ENCODE measurements at places on chromosomes 11 and 22.

GRCh38 chr22:49754696-49755630 lies 72.7 kb downstream of the BRD1 start:
- DNase-seq, result no peak

DNA sequence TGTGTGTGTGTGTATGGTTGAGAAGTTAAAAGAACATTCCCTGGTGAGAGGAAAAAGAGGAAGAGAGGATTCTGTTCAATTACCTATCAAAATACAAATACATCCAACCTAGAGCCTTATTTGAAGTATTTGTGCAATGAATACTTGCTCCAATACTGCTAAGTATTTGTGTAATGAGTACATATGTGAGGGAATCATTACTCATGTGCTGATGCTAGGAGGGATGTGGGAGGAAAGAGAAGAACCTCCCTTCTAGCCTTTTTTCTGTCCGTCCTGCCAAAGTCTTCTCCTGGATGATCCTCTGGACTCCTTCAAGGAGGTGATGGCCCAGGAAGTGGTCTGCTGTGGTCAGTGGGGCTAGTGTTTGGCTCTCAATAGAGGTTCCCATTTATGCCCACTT lies 36.0 kb upstream of the ACCSL start:
- DNase-seq, result no peak

DNA sequence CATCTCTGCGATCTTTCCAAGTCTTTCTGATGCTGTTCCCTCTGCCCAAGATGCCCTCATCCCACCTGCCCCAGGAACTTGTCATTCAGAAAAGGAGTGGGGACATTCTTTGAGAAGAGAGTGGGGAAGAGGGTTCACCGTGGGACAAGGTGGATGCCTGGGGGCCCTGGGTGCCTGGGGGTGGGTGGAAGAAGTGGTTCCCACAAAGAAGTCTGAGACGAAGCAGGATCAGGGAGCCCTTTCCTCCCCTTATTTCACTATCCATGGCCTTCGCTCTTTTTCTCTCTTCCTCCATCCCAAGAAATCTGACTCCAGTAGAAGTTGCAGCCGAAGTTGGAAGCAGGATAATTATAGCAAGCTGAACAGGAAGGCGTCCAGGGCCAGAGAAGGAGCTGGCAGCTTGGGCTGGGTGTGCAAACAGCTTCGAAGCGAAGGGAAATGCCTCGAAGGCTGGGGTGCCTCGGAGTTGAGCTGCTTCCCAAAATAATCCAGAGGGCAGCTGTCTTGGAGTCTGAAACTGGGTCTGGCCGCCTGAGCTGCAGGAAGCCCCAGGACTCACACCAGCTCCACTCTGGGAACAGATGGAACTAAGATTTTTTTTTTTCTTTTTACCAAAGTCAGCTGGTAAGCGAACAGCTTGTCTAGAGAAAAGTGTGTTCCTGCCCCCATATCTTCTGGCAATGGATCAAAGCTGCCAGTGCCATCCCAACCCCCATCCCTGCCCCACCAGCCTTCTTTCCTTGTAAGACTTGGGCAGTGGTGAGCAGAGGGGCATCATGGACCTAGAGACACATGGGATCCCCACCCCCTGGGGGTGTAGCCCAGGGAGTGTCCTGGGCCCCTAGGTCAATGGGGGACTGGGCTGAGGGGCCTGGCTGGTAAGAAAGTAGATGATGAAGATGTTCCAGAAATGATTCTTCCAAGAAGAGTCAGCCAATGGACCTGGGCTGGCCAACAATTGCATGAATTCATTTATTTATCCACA lies 31.5 kb downstream of the PARVG start:
- no peak for DNase-seq

DNA sequence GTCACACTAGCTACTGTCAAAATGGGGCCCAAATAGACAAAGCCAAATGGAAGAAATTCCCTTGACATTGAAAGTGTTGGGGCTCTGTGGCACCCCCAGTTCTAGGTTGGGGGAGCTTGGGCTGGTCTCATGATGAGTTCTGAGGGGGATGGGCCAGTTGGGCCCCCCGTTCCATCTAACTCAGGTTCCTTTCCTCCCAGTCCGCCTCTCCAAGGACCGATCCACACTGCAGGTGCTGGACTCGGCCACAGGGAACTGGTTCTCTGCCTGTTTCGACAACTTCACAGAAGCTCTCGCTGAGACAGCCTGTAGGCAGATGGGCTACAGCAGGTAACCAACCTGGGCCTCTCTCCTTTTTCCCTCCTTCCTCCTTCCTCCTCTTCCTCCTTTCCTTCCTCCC lies 17.7 kb upstream of the SMIM35 start:
- no peak for DNase-seq

- DNase-seq, result no peak
Observed at GRCh38 chr11:125175896-125176575, 11.5 kb downstream of the PKNOX2 start.

DNA sequence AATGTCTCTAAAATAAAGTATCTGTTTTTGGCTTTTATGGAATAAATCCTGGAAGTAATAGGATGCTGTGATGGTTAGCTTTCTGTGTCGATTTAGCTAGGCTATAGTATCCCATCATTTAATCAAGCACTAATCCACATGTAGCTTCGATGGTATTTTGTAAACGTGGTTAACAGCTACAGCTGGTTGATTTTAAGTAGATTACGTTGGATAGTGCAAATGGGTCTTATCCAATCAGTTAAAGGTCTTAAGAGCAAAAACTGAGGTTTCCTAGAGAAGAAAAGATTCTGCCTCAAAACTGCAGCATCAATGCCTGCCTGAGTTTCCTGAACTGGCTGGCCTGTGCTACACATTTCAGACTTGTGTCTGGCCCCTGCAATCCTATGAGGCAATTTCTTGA lies 314.2 kb upstream of the SORL1-AS1 start:
- no peak for DNase-seq

GRCh38 chr11:106937111-106937510 lies 81.2 kb downstream of the GUCY1A2 start:
- DNase-seq, result no peak

- DNase-seq, result no peak
Observed at GRCh38 chr11:91763331-91763730, 461.3 kb upstream of the FAT3 start.

DNA sequence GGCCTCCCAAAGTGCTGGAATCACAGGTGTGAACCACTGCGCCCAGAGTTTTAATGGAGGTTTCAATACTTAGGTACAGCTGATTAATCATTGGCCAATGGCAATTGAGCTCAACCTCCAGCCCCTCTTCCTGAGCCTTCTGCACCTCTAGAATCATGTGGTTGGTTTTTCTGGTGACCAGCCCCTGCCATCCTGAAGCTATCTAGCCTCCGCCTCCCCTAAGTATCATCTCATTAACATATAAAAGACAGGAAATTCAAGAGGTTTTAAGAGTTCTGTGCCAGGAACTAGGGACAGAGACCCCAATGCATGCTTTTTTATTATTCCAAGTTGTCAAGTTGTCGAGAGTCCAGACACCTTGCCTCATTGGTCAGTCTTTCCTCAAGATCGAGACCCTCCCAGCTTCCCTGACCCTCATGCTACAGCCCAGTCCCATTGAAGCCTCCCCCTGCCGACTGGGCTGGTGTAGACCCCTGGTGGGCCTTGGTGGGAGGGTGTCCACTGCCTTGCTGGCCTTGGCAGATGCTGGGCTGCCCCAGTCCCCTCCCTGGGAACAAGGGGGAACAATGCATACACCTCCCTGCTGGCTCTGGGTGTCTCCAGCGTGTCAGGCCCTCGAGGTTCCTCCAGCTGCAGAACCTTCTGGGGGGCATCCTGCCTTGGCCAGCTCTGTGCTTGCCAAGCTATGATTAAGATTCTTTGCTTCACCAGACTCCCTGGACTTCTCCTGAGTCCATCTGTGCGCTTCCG lies 148.0 kb downstream of the CTTN start:
- no peak for DNase-seq

DNA sequence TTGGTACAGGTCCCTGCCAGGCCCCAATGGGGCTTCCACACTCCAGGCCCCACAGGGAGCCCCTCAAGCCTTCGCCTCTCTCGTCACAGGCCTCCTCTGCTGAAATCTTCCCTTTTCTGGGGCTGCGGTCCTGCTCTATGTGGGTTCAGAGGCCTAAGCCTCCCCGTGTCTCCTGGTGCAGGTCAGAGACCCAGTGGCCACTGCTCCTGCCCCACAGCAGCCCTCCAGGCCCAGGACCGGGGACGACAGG lies 5.9 kb upstream of the IFITM3 start:
- no peak for DNase-seq

GRCh38 chr11:25612806-25613205 lies 719.1 kb upstream of the ANO3 start:
- no peak for DNase-seq

DNA sequence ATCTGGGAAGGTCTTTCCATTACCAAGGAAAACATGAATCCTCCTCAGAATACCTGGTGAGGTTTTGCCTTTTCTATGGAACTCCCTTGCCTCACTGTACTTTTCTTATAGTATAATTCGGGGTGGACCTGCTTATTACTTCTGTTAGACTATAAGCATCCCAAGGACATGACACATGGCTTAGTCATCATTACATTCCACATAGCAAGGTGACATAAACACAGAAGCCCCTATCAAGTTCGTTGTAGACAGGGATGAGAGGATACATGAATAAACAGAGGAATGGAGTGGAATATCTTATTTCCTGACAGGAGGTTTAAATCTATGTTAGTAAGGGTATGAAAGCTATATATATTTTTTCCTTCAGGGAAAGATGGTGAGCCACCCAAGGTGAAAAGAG lies 532.2 kb upstream of the CCDC90B start:
- DNase-seq, result no peak

DNA sequence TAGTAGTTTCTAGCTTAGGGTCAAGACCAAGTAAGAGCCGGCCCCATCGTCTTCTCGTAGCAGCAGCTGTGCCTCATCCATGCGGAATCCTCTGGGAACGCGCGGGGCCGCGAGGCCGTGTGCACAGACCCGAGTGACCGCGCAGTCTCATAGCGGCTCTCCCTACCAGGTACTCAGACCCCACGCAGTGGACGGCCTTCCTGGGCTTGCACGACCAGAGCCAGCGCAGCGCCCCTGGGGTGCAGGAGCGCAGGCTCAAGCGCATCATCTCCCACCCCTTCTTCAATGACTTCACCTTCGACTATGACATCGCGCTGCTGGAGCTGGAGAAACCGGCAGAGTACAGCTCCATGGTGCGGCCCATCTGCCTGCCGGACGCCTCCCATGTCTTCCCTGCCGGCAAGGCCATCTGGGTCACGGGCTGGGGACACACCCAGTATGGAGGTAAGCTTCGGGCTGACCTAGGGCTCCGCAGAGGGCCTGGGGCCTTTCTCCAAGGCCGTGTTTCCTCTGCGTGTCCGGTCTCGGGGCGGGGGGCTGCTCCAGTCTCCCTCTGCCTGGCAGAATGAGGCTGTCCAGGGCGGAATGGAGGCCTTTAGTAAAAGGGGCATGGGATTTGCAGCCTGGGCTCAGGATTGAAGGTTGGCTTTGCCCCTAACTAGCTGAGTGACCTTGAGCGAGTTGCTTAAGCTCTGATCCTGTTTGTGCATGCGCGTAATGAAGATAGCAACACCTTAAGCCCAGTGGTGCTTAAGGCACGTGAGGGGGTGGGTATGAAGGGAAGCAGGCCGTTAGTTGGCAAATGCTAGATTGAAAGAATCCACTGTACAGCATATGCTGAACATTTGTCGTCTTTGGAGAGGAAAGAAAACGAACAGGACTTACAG lies 48.9 kb downstream of the ST14 start:
- no peak for DNase-seq

- no peak for DNase-seq
Observed at GRCh38 chr11:57515332-57516060, at the start of gene SLC43A1. Gene SLC43A1, minus strand, starts transcription at chr11:57515702. Its CDS starts 1,591 bp downstream, at chr11:57514111.

DNA sequence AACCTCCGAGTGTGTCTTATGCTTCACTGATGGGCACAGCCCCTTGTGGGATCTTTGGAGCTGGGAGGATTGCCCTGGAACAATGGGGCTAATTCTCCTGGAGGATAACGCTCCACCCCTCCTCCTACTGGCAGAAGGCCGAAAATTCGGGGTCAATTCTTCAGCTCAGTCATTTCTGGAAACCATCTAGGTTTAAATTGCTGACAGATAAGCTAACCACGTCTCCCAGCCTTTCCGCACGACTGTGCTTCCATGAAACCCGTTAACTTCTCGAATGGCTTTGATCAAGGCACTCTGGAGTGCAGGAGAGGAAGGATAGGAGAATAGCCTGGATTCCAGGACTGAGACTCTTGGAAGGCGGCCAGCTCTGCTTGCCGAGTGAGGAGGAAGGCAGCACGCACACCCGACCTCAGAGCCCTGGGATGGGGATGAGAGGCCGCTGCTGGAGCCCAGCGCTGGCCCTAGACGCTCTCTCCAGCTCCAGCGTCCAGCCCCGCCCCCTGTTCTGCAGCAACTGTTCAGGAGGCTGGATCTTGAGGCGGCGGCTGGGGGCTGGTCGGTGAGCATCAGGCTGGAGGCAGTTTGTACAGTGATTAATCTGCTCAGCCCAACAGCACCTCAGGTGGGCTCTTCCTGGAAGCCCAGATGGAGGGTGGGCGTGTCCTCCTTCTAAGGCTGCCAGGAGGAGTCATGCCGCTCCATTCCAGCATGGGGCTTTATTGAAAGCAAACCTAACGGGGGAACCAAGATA lies 176.7 kb upstream of the NCAM1 start:
- DNase-seq, result no peak

DNA sequence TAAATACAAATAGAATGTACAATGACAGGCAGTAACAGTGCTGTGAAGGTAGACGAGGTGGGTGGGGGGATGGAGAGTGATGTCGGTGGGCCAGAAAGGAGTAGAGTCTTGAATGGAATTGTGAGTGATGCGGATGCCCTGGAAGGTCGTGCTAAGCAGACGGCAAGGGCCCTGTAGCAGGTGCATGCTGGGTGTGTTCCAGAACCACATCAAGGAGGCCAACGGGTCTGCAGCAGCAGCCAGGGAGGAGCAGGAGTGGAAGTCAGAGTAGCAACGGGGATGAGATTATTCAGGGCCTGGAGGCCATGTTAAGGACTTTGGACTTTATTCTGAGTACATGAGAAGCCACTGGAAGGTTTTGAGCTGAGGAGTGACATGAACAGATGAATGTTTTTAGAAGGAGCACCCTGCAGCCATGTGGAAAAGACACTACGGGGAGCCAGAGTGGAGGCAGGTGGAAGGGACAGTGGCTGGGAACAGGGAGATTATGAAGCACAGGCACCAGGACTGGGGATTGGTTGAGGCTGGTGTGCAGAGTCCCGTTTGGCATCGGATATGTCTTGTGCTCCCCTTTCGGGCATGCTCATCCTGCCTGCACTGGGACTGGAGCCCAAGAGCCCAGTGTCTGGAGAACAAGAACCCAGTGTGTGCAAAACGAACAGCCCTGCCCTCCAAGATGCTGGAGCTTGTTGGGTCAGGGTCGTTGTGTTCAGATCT lies 74.1 kb downstream of the COMMD9 start:
- DNase-seq, result no peak

DNA sequence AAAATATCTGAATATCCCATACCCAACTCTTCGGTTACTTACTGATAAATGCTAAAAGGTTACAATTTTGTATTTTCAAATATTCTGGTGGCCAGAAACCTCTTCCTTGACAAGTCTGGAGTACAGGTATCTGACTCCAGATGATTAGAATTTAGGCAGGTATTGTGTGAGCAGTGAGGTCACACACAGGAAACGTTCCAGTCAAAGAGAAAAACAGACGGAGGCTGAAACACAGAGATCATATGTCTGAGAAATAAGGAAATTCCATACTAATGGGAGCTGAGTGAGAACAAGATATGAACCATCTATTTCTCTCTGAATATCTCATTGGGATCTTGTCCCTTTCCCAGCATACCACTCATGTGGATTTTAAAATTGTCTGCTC lies 89.4 kb upstream of the IGLL5 start:
- DNase-seq, result no peak

Data from activated CD8-positive, alpha-beta memory T cell treated with anti-CD3 and anti-CD28 coated beads for 1 hour (primary cell).